ENCODE measurements at places on chromosomes 16 and 17.

DNA sequence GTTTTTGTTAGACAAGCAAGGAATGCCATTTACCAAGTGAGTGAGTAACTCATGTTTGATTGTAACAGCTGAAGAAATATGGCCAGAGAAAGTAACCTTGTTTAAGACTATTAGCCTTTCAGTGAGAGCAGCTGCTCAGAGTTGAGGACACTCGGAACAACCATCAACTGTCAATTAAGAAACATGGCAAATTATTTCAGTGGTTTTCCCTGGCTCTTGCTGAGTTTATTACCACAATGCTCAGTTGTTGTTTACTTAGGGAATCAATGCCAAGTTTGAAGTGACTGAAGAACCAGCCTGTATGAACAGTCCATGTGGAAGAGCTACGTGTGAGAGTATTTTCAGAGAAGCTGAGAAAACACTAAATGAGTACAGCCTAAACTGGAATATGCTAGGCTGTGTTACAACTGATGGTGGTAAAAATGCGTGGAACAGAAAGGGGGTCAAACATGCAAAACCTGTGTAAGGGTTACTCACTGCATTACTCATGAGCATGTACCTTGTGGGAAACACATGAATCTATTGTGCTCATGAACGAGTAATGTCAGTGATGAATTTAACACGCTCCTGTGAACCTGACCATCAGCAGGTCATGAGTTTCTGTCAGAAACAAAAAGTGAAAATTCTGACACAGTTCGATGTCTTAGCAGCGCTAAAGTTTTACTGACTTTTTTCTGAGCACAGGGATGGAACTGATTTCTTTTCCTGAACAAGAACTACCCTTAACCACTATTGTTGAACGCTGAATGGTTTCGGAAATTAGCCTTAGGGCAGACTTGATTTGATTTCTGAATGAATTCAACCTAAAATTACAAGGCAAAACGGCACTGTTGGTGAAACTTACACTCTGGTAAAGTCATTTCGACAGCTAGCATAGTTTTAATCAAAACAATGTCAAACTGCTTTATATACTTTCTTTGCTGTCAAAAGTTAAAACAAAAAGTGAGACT lies 33.5 kb downstream of the GNA13 start:
- DNase-seq, result no peak

DNA sequence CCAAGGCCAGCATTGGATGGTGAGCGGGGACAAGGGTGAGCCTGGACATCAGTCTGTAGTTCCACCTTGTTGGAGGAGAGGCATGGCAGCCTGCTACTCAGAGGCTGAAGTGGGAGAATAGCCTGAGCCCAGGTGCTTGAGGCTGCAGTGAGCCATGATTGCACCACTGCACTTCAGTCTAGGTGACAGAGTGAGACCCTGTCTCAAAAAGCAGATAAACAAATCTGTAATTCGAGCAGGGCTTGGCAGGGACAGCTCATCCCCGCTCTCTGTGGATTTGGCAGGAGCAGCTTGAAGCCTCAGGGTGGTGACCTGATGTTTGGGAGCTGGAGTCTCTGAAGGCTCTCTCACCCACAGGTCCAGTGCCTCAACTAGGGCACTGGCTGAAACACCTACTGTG lies 38.6 kb upstream of the ZCCHC14 start:
- DNase-seq, result no peak

DNA sequence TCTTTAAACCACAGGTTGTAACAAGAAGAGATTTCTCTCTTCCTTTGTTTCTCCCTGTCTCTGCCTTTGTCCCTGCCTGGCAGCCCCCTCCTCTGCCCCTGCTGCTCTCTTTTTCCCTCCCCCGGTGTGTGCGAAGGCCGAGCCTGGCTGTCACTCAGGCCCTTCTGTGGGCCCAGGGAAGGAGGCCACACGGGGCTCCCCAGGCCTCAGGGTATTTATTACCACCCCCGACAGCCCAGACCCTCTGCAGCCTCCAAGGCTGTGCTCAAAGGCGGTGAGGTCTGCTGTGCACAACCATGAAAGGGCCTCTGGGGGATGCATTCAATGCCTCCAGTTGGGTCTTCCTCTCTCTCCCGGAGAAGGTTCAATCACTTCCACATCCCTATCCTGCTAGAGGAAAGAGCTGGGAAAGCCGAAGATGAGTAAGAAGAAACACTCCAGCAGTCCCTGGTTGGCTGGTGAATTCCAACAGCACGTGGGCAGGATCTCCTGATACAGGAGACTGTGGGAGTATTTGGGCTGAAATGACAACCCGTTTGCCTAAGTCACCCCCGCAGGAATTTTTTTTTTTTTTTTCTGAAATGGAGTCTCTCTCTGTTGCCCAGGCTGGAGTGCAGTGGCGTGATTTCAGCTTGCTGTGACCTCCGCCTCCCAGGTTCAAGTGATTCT lies 34.2 kb downstream of the ZNF423 start:
- DNase-seq, result no peak

GRCh38 chr16:70677499-70678120 lies 8.2 kb downstream of the MTSS2 start:
- DNase-seq, result no peak

DNA sequence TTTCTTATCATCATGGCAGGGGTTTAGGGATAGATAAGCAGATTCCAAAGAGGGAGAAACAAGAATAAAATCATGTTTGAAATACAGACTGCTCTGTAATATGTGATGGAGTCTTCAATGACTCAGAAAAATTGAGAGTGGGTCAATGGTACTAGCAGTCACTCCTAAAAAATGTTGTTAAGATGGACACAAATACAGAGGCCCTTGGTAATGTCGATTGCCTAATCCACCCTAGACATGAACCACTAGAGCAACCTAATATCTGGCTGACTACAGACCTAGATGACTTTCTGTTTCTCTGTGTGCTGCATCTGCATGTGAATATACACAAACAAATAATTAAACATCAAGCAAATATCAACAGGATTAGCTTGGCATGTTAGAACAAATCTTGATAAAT lies 135.8 kb downstream of the CDH8 start:
- DNase-seq, result peak; percentile 42

DNA sequence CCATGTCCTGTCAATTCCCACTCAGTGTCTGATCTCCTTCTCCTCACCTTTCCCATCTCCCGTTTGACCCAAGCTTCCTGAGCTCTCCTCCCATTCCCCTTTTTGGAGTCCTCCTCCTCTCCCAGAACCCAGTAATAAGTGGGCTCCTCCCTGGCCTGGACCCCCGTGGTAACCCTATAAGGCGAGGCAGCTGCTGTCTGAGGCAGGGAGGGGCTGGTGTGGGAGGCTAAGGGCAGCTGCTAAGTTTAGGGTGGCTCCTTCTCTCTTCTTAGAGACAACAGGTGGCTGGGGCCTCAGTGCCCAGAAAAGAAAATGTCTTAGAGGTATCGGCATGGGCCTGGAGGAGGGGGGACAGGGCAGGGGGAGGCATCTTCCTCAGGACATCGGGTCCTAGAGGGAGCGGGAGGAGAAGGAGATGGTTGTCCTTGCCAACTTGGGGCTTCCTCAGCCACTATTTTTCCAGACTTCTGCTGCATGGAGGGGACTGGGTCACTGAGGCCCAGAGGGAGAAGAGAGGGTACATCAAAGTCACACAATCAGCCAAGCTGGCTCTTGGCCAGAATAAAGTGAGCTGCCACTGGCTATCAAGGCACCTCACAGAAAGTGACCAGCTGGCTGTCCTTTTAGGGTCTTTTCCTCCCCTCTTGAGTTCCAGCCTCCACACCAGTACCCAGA lies 1.9 kb upstream of the TBC1D10B start:
- DNase-seq, result no peak

DNA sequence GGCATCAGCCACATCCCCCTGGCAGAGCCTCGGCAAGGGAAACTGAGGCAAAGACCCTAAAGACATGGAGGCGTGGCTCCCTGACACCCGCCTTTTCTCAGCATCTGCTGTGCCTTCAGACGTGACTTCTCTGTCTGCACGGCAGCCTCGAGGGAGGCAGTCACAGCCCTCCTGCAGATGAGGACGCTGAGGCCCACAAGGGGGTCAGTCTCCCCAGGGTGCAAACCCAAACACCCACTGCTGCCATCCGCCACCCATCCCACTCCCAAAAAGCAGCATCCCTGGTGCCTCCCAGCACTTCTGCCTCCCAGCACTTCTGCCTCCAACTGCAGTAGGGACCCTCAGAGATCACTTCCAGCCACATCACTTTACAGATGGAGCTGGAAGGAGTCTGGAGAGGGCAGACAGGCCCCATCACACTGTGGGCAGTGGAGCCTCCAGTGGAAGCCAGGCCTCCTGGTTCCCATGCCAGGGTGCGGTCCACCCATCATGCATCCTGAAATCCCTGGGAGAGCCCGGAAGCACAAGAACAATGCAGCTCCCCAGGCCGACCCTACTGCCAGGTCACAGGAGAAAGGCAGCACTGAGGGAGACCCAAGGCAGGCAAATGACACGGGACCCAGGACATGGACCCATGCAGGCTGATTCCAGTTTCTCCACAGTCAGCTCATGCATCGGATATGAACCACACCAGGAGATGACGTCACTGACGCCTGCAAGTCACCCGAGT lies 23.8 kb downstream of the KDM8 start:
- no peak for DNase-seq

DNA sequence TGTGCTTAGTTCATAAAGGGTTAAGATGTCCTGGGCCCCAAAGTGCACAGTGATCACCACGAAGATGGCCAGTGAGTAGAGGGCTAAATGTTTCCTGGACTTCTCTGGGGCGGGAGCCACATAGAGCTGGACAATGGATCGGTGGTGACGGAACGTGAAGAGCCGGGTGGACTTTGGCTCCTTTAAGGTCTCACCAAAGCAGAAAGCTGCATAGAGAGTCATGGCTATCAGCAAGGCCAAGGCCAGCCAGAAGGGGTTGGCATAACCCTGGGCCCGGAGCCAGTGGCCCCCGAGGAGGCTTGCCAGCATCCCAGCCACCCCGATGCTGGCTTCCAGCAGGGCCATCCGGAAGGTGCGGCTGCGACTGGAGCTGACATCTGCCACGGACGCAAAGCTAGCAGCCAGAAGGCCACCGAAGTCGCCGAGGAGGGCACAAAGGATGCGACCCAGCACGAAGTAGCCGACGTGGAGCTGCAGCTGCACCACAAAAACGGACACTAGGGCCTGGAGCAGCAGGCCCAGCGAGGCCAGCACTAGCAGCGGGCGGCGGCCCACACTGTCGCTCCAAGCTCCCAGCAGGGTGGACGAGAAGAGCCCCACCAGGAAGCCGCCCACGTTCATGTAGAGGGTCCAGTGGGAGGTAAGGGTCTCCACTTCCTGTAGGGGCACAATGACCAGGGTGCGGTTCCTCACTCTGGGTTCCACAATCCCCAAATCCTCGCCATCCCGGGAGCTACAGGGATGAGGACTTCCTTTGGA lies 1.0 kb downstream of the SLC46A1 start:
- no peak for DNase-seq

DNA sequence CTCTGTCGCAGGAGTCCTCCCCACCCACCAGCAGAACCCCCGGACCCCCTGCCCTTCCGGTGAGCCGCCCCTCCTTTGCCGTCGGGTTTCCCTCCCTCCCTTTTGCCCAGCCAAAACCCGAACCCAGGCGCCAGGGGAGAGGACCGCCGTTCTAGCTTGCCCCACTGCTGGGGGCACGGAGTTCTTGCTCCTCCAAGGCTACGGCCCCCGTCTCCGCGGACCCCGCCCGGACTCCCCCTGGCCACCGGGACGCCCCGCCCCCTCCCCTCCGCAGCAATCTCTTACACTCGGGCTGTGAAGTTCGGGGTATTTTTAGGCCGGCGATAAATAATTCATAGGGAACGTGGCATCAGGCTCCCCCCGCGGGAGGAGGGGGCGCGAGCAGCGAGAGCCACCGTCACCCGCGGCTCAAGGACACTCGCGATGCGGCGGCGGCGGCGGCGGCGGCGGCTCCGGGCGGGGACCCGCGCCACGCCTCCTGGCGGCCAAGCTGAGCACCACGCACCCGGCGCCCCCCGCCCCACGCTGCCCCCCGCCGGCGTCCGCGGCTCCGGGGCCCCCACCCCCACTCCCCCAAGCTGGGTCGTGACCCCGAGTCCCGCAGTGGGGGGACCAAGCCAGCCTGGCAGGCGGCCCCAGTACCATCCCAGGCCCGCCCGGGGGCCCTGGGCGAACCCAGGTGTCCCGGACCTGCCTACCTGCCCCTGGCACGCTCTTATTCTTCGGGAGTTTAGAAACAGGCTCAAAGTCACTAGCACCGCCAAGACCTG lies at the start of gene GRIN2C:
TSS of gene GRIN2C (minus strand) at position 427 of the 770 bp plus-strand sequence. CDS start 4,793 bp downstream, outside the sequence.
- no peak for DNase-seq

DNA sequence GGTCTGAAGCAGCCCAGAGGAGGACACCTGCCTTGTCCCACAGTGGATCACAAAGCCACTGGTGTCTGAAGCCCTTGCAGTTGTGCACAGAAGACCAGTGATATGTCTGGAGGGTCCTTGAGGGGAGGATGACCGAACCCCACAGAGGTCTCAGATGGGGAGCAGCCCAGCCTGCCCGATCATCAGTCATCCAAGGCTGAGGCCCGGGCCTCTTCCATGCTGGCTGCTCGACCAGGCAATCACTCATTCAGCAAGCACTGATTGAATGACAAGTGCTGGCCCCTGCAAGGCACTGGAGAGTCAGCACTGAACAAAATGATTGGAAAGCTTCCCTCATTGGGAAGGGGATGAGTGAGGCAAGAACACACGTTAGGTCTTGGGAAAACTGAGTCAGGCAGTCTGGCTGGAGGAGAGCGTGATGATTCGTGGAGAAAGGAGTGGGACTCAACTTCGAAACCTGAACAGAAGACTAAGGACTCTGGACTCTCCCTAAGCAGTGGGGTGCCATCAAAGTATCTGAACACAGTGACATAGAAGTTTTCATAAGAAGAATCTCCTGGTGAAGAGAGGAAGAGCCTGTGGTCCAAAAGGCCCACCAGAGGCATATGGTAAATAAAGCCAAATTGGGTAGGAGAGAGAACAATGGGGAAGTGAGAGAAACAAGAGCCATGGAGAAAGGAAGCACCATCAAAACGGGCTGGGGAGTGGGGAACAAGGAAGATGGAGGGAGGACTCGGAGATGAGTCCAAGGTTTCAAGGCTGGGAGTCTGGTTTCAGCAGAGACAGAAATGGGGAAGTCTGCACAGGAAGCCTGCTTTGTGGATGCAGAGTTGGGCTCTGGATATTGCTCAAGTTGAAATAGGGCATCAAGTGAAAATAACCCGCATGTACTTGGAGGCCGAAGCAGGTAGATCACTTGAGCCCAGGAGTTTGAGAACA lies 10.2 kb downstream of the PIK3R5 start:
- DNase-seq, result no peak

DNA sequence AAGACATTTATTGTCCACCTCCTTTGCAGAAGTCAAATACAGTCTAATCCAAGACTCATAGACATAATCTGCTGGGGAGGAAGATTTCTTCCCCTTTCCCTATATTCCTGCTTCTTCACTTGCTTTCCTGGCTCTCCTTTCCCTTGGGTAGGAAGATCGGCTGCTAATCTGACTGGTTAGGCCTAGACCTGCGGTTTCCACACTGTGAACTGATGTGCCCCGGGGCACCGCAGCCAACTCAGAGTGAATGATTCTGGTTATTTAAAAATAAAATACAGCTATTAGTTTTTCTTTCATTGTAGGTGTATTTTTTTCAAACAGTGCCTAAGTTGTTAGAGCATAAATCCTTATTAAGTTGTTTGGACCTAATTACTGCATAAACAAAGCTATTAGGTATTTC lies 78.9 kb downstream of the DNAH3 start:
- no peak for DNase-seq

DNA sequence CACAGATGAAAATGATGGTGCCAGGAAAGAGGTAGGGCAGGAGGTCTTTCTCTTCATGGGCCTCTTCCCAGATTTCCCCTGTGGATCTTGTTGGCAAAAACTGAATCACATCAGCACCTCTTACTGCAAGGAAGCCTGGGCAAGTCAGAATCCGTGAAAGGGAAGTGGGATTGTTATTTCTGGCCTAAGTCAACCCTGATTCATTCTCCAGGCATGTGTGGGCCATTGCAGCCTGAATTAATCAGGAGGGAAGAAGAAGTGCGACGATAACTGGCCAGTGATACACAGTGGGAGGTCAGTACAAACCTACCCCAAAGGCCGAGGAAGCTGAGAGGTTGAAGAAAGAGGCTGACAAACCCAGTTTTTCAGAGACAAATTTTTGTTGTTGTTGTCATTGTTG lies 17.9 kb upstream of the NSMCE1 start:
- peak; percentile 80 for DNase-seq
